Activated T-helper 1 cell treated with anti-CD3 and anti-CD28 coated beads, Interleukin-2, amount 50 U/mL, for 16 hours (primary cell): ENCODE measurements at places on chromosomes 7 and 10.

DNA sequence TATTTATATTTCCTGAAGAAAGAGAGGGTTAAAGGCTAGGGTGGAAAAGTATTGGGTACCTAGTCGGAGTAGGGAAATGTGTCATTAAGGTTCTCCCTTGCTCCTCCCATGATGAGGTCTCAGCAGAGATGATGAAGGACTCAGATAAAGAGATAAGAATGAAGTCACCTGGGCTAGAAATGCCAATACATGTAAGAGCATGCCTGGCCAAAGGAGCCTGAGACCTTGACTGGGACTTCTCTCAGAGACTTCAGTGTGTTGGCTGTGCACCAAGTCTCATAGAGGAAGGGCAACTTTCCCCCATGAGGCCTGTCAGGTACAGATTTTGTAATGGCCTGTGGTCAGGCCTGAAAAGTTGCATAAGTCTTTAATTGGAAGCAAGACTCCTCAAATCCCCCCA is 361.0 kb upstream of the CDC14C start:
- DNase-seq = no peak

GRCh38 chr7:158285383-158285770 is 302.2 kb downstream of the PTPRN2 start:
- no peak for DNase-seq

GRCh38 chr7:117775801-117776200 is 97.4 kb downstream of the CTTNBP2 start:
- no peak for DNase-seq

- DNase-seq = no peak
Measured at GRCh38 chr10:124220547-124220946, 127.1 kb upstream of the CHST15 start.

DNA sequence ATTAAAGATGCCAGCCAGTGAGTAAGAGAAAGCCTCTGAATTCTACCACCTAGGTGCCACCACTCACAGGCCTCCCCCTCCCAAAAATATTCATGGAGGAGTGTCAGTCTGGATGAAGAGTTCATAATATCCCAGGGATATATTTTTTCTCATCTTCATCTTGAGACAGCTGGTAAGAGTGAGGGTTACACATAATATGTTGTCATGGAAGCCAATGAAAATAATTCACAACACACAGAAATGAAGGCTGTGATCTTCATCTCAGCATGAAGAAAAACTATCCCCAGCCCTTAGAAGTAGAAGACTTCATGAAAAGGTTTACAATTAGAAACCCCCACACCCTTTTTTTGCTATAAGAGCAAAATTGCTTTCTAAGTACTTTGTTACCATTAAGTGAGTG is 175.6 kb downstream of the DNAH11 start:
- DNase-seq = no peak

GRCh38 chr10:96257944-96258343 is 13.4 kb downstream of the BLNK start:
- DNase-seq = no peak

DNA sequence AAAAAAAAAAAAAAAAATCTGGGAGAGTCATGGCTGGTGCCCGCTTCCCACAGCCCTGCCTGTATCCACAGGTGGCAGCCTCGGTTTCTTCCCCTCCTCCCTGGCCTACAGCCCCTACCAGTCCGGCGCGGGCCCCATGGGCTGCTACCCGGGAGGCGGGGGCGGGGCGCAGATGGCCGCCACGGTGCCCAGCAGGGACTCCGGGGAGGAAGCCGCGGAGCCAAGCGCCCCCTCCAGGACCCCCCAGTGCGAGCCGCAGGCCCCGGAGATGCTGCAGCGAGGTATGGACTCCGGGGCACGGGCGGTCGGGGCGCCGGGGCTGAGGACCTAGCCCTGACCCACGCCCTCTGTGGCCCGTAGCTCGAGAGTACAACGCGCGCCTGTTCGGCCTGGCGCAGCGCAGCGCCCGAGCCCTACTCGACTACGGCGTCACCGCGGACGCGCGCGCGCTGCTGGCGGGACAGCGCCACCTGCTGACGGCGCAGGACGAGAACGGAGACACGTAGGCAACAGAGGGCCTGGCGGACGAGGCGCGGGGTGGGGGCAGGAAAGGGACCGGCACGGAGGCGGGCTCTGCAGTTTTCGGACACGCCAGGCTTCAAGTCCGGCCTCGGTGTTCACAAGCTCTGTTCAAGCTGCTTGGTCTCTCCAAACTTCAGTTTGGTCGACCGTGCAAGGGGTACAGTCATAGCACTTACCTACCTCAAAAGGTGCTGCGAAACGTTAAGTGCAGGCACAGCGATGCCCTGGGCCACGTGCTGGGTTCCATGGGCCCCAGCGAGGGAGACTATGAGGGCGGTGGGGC is 3.9 kb downstream of the NFKB2 start:
- DNase-seq = peak; percentile 77

GRCh38 chr7:80449836-80450235 is 62.0 kb downstream of the GNAT3 start:
- no peak for DNase-seq

DNA sequence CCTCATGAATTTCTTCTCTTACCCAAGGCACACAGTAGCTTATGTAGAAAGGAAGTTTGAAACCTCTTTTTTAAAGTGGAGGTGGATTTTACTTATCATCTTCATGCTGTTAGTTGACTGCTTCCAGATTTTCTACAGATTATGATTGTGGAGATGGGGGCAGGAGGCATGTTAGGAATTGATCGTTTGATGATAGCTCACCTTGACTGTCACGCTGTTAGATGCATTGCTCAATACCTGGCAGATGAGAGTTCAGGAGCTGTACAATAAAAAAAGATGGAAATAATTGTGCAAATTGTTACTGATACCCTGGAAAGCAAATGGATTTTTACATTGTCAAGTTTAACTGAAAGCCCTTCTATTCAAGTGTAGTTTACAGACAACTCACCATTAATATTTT is 340.3 kb downstream of the PLXDC2 start:
- DNase-seq = no peak

GRCh38 chr7:37411444-37412034 is 37.1 kb downstream of the ELMO1 start:
- no peak for DNase-seq

GRCh38 chr7:10821156-10821555 is 152.5 kb upstream of the PHF14 start:
- no peak for DNase-seq

- DNase-seq = no peak
Measured at GRCh38 chr10:75866731-75867130, 435.3 kb downstream of the LRMDA start.

DNA sequence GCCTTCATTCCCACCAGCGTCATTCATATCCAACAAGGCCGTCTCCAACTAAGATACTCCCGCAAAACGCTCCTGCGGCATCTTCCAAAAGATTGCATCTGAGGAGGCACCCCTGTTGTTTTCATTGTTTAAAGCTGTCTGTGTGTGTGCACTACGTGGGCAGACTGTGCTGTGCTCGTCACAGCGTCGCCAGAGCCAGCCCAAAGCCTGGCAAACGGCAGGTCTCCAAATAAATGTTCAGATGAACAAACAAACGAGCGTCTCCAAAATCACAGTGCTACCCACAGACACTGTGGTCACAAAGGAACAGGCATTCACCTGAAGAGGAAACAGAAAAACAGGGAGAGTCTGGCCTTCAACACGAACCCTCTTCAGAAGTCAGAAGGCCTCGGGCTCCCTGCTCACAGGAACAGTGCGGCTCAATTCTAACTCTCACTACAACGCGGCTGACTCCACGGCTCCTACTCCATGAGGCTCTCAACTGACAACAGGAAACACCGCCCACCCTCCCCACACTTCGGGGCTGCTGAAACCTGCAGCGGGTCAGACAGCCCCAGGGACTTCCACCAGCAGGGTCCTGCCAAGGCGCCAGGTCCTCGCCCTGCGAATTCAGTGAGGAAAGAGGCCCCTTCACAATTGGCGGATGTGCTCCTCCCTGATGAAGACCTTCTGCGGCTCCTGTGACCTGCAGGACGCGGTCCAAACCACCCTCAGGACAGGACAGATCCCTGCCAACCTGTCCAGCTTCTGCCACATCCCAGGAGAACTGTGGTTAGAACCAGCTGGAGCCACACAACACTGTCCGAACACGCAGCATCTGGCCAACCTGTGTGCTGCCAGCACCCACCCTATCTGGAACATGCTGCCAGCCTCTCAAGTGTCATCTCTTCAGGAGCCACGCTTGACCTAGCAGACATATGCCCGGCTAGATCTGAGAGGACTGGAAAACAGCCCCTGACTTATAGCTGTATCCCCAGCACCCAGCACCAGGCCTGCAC is 36.1 kb downstream of the MAD1L1 start:
- no peak for DNase-seq

DNA sequence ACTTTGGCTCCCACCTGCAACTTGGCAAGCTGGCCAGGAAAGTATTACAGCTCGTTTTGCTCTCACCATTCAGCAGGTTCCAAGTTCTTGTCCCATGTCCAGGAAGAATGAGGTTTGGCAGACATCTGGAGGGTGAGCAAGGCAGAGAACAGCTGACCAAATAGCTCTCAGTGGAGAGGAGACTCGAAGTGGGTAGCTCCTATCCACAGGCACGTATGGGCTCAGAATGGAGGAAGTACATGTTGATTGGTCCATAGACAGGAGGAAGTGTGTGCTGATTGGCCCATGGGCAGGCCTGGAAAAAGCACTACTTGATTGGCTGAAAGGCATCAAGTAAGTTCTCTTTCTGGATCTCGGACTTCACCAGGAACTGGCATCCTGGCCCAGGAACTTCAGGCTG is 3.0 kb upstream of the NCAPG2 start:
- DNase-seq = no peak

GRCh38 chr10:89086801-89087521 is 96.4 kb downstream of the FAS start:
- DNase-seq = no peak

DNA sequence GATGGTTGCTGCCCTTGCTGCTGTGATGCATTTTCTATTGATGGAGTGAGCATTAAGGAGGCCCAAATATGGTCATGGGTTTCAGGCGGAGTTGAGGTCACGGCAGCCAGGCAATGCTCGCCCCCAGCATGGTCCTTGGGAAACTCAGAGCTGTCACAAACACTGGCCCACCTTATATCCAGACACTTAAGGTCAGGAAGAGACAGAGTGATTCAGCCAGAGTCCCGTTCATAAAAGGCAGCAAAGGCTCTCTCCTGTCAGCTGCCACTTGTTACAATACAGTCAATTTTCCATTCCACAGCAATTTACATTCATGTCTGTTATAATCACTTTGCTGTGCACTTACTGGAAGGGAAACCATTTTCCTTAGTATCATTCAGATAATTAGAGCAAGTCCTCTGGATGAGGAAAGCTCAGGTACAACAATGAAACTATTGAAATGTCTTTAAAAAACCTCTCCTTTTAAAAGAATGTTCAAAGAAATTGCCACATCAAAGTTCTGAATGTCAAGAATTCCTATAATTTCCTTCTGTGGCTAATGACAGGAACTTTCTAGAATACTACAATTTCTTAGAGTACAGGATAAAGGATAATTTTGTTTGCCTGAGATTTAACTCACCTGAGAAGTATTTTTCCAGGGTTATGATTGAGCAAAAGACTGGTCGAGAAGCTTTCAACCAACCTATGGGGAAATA is 14.8 kb upstream of the ANKRD1 start:
- DNase-seq = no peak

GRCh38 chr7:26856176-26856985 is 8.0 kb downstream of the SKAP2 start:
- DNase-seq = no peak

GRCh38 chr7:28505867-28506266 is 93.5 kb downstream of the CREB5 start:
- DNase-seq = no peak

- DNase-seq = no peak
Measured at GRCh38 chr10:64859911-64860310, 1338.7 kb downstream of the REEP3 start.

GRCh38 chr10:34503704-34504103 is 311.4 kb downstream of the PARD3 start:
- DNase-seq = no peak

GRCh38 chr10:129966889-129967578 is 3.0 kb upstream of the EBF3 start:
- no peak for DNase-seq

DNA sequence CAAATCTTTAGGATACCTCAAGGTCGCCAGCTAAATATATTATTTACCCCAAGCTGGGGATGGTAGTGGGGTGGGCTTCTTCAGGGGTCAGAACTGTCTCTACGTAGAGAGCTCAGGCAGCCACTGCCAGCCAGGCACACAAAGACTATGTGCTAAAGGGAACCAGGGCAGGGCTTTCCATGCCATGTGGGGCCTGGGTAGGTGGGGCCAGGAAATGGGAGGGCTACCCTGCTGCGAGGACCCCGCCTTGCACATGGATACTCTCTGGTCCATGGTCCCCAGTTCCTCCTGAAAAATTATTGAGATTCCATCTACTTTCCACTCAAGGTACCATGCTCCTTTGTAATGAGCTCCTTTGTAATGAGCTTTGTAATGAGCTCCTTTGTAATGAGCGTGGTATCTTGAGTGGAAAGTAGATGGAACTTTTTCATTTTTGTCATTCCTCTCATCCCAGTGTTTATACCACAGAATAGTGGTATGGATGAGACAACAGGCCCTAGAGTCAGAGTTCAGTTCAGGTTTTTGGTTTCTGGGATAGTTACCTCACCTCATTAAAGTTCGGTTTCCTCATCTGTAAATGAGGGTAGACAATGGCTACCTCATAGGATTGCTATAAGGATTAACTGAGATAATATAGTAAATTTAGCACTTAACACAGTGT is 5.8 kb downstream of the SYNPO2L start:
- DNase-seq = no peak

DNA sequence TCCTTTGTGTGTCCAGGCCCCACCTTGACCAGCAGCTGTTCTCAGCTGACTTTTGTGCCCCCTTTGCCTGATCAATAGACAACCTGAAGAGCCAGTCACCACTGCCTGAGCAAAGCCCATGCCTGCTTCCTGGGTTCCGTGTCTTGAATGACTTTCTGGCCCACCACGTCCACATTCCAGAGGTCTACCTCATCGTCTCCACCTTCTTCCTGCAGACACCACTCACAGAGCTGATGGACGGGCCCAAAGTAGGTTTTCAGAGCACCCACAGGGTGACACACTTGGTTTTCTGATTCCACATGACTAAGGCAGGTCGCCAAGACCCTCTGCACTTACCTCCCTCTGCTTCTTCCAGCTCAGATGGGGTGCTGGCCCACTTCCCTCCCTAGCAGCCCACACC is 126.8 kb downstream of the WDFY4 start:
- DNase-seq = no peak

DNA sequence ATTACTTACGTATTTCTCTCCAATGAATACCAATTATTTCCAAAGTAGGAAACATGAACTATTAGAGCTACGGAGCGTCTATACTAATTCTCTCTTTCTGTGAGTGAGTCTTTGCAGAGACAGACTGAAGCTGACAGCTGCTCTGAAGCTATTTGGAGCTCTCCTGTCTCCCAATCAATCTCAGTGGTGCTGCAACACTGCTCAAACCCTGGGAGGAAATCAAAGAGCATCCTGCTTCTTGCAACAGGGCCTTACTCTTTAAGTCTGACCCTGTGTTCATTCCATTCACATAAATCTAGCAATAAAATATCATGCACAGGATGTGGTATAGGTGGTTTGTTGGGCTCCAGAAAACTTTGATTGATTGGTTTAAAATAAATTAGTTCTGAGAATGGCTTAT is 685.7 kb upstream of the IGFBP3 start:
- DNase-seq = no peak
